Activated CD4-positive, alpha-beta T cell treated with anti-CD3 and anti-CD28 coated beads, Interleukin-2, amount 10 ng/mL, durations not matched to agents 24 days and 14 days (primary cell): ENCODE measurements at places on chromosomes 2 and 18. TPM values are rescaled to one million over a fixed set of nuclear protein-coding genes. Genes with fewer than 3 reads are reported as not detected.
A peak's percentile ranks its signal among the peaks of the same experiment; 100 is the strongest.

- H3K4me3 ChIP-seq, result no peak overlapping the region
- no peak for DNase-seq
- no peaks in the 10 kb centered on the region for H3K27me3 ChIP-seq
- no peaks in the 10 kb centered on the region for H3K36me3 ChIP-seq
- H3K27ac ChIP-seq, result no peak overlapping the region
- H3K4me1 ChIP-seq, result no peaks in the 10 kb centered on the region
Observed at GRCh38 chr2:184956856-184957255, 358.5 kb downstream of the ZNF804A start.

DNA sequence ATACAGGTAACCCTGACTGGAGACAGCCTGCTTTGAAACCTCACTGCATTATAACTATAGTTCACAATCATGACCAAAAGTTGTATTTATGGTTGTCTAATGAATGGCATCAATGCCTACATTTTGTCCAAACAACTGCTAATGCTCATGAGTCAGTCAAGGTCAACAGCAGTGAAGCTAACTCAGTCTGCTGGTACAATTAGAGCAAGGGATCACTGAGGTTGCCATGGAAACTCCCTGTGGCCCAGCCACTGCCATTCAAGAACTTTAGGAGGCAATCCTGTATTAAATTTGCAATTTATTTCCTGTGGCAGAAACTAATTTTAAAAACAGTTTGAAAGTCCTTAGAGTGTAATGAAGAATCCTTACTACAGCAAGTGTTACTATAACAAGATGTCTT lies 185.1 kb upstream of the SMAD7 start:
- no peak overlapping the region for H3K27ac ChIP-seq
- H3K36me3 ChIP-seq, result no peaks in the 10 kb centered on the region
- DNase-seq, result no peak
- H3K27me3 ChIP-seq, result no peaks in the 10 kb centered on the region

The SPRED2 gene
- total RNA-seq, result 7.7 and 9.2 TPM in 2 replicates

DNA sequence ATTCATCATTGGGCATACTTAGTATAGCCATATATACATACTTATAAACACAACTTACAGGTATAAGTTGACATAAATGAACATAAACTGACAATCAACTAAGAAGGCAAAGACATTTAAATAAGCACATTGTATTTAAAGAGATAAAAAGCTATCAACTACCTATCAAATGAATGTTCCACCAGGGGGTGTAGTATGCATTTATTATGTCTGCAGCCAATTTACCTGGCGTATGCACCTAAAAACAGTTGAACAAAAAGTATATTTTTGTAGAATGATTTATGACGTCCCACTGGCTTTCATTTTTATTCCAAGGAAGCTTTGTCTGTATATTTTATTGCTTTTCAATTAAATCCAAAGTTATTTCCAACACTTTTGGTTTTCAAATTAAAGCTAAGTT lies 323.5 kb downstream of the AFF3 start:
- H3K4me3 ChIP-seq, result no peak overlapping the region
- no peaks in the 10 kb centered on the region for H3K4me1 ChIP-seq
- H3K36me3 ChIP-seq, result no peaks in the 10 kb centered on the region
- H3K27ac ChIP-seq, result no peak overlapping the region
- DNase-seq, result no peak

DNA sequence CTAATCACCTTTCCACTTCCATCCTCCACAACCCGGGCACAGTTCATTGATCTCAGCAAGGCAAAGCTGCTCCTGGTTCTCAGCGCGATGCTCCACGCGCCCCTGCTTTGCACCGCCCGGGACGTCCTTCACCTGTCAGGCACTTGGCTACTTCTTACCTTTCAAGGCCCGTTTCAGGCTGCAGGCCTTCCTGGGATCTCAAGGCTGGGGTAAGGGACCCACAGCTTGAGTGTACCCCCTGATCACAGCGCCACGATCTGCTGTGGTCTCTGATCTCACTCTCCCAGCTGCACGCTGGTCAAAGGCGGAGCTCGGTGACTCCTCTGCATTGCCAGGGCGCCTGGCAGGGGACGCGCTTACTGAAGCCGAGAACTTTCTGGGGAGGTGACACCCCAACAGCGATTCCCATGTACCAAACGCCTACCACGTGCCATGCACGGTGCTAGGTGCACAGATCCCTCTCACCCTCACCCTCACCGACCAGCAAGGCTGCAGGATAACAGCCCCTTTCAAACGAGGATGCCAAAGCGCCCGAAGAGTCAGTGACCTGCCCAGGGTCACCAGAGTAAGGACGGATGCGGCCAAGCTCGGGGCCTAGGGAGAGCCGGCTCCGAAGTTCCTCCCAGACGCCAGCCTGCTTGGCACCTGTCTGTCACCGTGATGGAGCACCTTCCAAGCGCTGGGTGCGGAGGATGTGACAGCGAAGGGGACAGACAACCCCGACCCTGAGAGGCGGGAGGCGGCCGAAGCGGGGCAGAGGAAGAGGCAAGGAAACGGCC lies 818 bp downstream of the ITGB1BP1 start:
- H3K4me1 ChIP-seq, result peaks cover 39% of the 10 kb centered on the region
- DNase-seq, result peak; percentile 85
- peak overlapping the region; percentile 94 for H3K27ac ChIP-seq
- H3K27me3 ChIP-seq, result no peaks in the 10 kb centered on the region
- H3K36me3 ChIP-seq, result peaks cover 26% of the 10 kb centered on the region
